ENCODE measurements at places on chromosomes 16 and 17.

- DNase-seq: no peak
Measured at GRCh38 chr16:1820096-1820945, 6.3 kb downstream of the HAGH start.

DNA sequence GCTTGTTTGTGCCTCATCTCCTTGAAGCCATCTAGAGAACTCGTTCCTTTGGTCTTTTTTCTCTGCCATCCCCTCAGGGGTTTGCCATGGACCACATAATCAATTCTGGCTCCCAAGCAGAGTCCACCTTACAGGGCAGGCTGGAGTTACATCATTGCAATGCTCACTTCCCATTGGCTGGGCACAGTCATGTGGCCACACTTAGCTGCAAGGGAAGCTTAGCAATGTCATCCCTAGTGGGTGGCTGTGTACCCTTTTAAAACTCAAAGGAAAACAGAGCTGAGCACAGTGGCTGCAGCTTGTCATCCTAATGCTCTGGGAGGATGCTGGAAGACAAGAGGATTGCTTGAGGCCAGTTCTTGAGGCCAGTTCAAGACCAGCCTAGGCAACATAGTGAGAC, 41.9 kb upstream of the POLR3E start:
- no peak for DNase-seq

- DNase-seq: no peak
Measured at GRCh38 chr16:53600126-53600525, 97.1 kb upstream of the AKTIP start.

DNA sequence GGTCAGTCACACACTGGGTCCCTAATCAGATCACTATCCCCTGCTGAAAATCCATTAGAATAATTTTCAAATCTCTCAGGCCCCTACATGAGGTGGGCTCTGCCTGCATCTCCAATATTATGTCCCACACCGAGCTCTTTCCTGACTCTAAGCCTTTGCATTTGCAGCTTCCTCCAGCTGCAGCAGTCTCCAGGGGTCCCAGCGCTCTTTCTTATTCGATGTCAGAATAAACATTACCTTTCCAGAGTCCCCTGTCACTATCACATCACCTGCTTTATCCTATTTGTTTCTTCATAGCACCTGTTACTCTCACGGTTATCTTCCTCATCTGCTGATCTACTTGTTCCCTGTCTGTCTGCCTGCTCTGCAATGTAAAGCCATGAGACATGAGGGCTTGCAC, 57.3 kb upstream of the MON1B start:
- no peak for DNase-seq

GRCh38 chr16:3949287-3949686, 68.8 kb upstream of the CREBBP start:
- DNase-seq: no peak

DNA sequence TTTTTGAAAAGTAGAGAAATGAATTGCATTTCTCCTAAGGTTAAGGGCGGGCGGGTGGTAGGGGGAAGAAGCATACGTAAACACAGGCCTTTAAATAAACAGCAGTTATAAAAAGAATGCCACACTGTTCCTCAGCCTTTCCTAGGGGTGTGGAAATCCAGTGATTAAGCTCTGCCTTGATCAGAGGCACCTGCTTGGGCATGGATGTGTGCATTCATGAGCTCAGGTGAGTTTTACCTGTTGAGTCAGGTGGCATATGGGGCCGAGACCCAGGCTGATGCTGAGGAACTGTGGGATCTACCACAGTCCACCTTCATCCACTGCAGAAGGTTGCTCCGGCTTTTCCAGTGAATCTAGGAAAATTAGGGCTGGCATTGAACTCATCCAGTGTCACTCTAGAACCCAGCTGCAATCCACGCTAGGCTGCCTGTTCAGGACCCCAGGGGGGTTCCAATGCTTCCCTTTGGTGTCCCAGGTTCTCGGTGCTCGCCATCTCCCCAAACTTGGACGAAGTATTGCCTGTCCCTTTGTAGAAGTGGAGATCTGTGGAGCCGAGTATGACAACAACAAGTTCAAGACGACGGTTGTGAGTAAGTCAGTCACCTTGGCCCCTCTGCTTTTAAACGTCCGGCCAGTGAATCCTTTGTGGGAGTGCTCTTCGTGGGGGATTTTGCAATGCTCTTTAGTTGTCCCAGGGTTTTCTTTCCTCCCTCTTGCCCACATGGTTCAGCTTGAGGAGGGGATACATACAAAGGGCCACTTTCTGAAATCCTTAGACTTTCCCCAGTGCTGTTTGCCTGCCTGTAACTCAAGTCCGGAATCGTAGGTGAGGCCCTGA, 72.7 kb downstream of the SDR42E1 start:
- DNase-seq: no peak

- no peak for DNase-seq
Measured at GRCh38 chr17:82703935-82704865, 5.7 kb upstream of the RAB40B start.

DNA sequence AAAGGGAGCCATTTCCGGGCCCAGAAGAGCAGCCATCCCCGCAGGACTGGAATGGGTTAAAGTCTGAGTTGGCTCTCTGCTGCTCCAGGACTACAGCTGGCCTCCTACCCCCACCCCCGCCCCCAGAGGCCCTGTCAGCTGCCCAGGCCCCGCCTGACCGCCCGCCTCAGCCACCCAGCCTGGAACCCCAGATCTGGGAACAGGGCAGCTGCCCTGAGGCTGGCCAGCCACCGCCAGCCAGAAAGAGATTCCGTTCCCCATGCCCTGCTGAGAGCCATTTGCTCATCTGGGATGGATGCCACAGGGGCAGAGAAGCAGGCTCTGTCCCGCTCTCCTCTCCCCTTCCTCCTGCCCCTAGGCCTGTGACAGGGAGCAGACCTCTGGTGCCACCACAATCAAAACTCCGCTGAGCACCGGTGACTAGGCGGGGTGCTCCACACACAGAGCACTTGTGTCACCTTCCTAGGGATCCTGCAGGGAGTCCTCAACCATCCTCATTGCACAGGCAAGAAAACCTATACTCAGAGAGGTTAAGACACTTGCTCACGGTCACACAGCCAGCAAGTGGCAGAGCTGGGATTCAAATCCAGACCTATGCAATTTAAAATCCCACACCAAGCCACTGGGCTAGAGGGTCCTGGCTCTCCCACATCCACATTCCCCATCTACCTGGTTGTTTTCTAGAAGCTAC, 44.1 kb downstream of the ZNF423 start:
- DNase-seq: no peak

DNA sequence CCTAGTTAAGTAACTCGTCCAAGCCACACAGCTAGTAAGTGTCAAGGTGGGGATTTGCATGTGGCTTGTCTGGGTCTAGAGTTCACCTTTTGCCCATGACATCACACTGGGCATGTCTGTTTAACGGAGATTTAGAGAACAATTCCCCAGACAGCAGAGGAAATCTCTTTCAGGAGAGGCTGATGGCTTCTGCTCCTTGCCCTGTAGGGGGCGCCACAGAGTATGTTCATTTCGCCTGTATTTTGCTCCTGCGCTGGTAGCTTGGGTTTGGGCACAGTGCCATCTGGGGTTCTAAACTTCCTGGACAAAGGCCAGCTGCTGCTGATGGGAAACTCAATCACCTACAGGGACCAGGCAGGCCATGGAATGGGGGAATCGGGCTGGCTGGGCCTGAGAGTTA, 20.4 kb downstream of the OTOA start:
- no peak for DNase-seq

GRCh38 chr16:81405702-81406113, 38.9 kb upstream of the CMIP start:
- no peak for DNase-seq

DNA sequence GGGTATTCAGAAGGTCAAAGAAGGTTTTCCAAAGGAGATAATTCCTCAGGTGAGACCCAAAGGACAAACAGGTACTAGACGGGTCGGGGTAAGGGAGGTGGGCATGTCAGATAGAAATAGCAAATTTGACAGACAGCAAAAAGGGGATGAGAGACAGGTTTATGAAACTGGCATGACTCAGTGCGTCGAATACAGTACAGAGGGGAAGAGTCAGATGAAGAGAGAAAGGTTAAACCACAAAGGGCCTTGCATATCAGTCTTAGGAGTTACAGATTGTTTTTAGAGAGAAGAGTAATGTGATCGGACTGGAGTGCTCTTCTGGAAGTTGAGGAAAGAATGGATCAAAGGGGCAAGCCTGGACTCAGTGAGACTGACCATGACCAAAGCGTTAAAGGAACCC, 88.4 kb downstream of the ZZEF1 start:
- DNase-seq: no peak

All from iPS DF 6.9 (cell line).